ENCODE measurements at places on chromosomes 4 and X.
A peak's percentile ranks its signal among the peaks of the same experiment; 100 is the strongest.

DNA sequence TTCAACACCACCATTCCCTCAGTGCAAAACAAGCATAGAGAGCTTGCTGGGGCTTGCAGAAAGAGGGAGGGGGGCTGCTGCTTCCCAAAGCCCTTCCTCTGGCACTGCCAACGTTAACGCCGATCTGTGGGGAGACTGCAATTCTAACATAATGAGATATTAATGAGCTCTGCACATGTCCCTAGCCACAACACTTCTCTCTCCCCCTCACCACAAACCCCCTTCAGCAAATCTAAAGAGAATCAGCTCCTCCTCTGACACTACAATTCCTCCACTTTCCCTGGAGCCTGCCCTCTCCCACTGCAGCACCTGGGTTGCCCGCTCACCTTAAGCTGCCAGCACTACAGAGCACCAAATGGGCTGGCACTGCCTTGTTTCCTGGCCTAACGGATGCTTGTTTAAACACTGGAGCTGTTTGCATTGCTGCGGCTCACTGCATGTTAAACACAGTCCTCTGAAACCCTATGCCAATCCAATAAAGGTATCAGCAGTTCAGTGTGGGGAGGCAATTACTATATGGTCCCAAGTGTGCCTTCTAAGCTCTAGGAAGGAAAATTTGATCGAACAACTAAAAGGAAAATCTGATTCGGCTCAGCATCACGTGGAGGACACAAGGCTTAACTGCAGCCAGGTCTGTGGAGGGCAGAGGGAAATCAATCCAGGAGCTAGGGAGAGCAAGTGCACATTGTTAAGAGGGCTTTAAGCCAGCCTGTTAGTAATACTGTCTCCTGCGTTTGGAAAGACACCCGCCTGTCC is 232.4 kb downstream of the MAML3 start:
- DNase-seq, result peak; percentile 54

GRCh38 chr4:168853770-168854169 is 156.3 kb downstream of the CBR4 start:
- no peak for DNase-seq

GRCh38 chr4:7698584-7698983 is 241.1 kb downstream of the AFAP1 start:
- no peak for DNase-seq

DNA sequence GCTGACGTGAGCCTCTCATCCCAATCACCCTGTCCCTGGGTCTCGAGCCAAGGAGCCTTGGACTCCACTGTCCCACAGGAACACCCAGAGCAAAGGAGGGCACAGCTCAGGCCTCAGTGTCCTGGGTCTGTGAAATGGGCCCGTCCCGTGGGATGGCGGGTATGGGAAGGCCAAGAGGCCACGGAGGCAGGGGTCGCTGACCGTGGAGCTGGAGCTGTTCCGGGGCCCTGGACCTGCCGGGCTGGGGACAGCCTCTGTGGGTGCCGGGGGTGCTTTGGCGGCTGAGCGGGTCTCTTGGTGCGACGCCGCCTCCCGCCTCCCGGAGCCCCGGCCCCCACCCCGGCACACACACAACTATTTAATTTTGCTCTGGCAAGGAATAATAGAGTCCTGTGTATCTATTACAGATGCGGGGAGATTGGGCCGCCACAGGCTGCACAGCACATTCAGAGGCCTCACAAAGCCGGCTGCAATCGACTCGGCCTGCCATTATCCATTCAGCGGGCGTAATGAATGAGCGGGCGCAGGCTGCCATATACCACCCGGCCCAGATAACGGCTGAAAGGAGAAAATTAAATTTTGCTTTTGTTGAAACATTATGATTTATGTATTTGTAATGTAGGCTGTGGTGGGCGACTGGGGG is 83.9 kb upstream of the NKX1-1 start:
- peak; percentile 32 for DNase-seq

- no peak for DNase-seq
Measured at GRCh38 chr4:13218326-13218958, 265.7 kb downstream of the RAB28 start.

GRCh38 chrX:153411988-153412574 is 809 bp downstream of the ZFP92 start:
- DNase-seq, result no peak

DNA sequence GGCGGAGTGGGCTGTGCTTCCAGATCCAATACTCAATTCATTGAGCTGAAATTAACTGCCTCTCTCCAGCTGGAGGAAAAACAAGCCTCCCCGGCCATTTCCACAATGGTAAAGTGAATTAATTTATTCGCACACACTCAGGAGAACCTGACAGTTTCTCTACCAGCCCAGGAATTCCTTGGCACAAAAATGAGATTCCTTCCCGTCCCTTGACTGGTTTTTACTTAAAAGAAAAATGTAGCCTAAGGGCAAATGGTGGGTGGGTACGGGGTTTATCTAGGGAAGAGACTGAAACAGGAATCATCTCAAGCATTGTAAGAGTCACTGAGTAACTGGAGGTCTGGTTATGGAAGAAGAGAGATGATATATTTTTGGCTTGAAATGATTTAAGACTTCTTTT is 102.7 kb downstream of the VCX3A start:
- DNase-seq, result no peak

GRCh38 chr4:164481306-164482091 is 272.4 kb upstream of the SMIM31 start:
- DNase-seq, result no peak

- DNase-seq, result no peak
Measured at GRCh38 chr4:3035249-3035648, 39.1 kb downstream of the HTT-AS start.

GRCh38 chr4:141248029-141248428 is 27.3 kb downstream of the ZNF330 start:
- peak; percentile 74 for DNase-seq

- no peak for DNase-seq
Measured at GRCh38 chr4:139253713-139254112, 26.3 kb downstream of the MGARP start.

DNA sequence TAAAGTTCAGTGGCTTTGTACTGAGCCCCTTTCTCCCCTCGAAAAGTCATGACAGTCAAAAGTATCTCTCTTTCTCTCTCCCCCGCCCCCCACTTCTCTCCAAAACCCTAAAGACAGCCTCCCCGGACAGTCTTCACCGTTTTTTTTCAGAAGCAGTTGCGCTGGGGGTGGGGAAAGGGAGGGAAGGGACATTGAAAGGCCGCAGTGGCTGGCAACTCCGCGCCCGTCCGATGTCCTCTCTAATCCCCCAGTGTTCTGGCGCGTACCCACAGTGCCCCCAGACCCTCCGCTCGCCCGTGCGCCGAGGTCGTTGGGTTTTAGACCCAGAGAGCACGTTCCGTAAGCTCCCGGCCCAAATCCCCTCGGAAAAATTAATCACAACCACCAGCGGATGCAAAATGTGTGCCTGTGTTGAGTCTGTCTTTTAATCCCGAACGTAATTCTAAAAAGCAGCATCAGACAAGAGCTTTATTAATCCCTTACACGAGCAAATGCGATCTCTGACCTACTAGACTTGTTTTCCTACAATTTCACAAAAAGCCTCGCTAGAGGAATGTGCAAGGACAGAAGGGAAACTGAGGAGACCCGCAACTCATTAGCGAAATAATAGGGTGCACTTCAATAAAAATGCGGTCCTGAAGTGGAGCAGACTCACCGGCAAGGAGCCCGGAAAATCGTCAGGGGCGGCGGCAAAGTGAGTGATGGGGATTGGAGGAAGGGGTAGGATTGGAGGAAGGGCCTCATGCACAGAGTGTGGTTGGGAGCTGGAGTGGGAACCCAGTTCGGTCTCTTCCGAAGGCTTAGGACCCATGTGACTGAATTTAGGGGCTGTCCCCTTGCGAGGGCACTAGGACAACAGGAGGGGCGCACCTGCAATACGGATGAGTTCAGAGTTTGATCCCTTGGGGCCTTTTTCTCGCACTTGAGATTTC is 12.2 kb upstream of the PRDM8 start:
- no peak for DNase-seq

DNA sequence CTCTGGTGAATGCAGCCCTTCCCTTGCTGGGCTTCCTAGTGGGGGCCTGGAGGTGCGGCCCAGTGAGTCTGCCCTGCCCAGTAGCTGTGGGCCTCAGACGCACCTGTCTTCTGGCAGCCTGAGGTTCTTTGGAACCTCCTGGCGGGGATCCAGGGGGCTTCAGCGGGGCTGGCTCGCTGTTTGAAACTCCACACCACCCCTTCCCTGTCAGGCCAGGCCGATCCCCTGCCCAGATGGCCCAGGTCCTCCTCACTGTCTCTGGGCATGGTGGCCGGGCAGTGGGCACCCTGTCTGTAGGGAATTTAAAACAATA is 10.7 kb upstream of the NKX1-1 start:
- peak; percentile 28 for DNase-seq

DNA sequence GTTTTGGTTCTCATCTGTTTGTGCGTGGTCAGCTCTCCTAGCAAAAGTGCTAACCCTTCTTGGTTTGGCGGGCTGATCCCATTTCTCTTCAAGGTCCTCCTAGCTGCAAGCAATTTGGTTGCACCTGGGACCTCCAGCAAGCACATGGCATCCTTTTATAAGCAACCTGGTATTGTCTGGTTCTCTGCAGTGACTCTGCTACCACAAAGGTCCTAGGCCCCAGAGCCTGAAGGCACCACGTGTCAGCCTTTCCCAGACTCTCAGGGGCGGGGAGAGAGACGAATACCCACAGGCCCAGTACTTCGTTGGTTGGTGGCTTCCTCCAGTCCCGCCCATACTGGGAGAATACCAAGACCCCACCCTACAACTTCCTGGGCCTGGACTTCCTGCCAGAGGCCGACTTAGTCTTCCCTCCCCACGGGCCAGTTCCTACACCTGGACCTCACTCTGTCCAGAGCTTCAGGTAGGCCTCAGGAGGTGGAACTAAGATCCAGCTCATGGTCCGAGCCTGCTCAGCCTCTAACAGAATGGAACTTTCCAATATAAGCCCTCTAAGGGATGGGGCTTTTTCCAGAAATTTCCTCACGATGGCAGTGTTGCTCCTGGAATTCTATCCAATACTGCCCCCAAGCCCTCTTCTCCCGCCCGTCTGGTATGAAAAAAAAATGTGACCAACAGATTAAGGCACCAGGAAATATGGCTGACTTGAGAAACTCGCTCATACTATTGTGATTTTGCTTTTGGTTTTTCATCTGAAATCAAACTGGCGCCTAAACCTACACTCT is 192.5 kb upstream of the STK26 start:
- peak; percentile 67 for DNase-seq

GRCh38 chr4:189779281-189779980 is 161.2 kb upstream of the FRG1 start:
- no peak for DNase-seq

DNA sequence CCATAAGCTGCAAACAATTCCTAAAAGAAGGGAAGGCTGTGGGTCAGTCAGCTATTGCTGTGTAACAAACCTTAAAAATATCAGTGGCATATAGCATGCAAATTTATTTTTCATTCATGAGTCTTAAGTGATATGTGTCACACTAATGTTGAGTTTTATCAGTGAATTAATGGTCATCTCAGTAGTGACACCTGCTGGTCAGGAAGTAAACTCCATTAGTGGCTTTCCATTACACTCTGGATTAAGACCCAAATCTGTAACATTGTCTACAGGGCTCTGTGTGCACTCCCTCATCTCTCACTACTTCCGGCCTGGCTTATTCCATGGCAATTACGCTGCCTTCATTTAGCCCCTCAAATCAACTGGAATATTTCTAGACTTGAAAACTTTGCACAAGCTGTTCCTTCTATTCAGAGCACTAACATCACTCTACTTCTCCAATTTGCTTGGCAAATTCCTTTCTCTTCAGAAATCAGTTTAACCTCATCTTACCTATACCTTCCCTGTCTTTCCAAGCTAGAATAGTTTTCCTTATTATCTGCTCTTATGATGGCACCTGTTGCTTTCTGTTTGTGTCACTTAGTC is 217.3 kb upstream of the TAPT1 start:
- DNase-seq, result no peak

- no peak for DNase-seq
Measured at GRCh38 chr4:7439699-7440098, 5.0 kb upstream of the PSAPL1 start.

- DNase-seq, result no peak
Measured at GRCh38 chr4:163217505-163217904, 50.8 kb upstream of the NAF1 start.

- DNase-seq, result no peak
Measured at GRCh38 chrX:69104756-69105434, 60.4 kb downstream of the PJA1 start.
